GM12878 (cell line): ENCODE measurements at places on chromosomes 13 and 19. TPM values are rescaled to one million over a fixed set of nuclear protein-coding genes. Genes with fewer than 3 reads are reported as not detected.

The RPL18A gene
- 2,538 and 2,695 TPM in 2 replicates for polyA plus RNA-seq

The DNAAF3 gene
- polyA plus RNA-seq: not detected in 2 replicates

The IGFL2 gene
- not detected in 2 replicates for polyA plus RNA-seq

The ZSCAN1 gene
- polyA plus RNA-seq: not detected in 2 replicates

The NLRP5 gene
- not detected in 2 replicates for polyA plus RNA-seq

The LRG1 gene
- polyA plus RNA-seq: 0.38 and 0.43 TPM in 2 replicates

The TNFSF9 gene
- 20.7 and 21.8 TPM in 2 replicates for polyA plus RNA-seq

The GPC5 gene
- polyA plus RNA-seq: 0.47 TPM in 1 of 2 replicates, not detected in the other
